ENCODE measurements at places on chromosomes 13 and 19. TPM values are rescaled to one million over a fixed set of nuclear protein-coding genes. Genes with fewer than 3 reads are reported as not detected.

The FGF14 gene
- total RNA-seq: 6.6 TPM

The CACNG6 gene
- total RNA-seq: not detected

The CYP2A6 gene
- total RNA-seq: not detected

GRCh38 chr19:8515317-8515716 lies 1.4 kb upstream of the ZNF414 start:
- H3K4me1 ChIP-seq: peaks cover 27% of the 10 kb centered on the region
- H3K4me3 ChIP-seq: no peak overlapping the region
- peaks cover 14% of the 10 kb centered on the region for H3K36me3 ChIP-seq
- no peaks in the 10 kb centered on the region for H3K27me3 ChIP-seq
- no peak overlapping the region for H3K27ac ChIP-seq

The PTGIR gene
- not detected for total RNA-seq

DNA sequence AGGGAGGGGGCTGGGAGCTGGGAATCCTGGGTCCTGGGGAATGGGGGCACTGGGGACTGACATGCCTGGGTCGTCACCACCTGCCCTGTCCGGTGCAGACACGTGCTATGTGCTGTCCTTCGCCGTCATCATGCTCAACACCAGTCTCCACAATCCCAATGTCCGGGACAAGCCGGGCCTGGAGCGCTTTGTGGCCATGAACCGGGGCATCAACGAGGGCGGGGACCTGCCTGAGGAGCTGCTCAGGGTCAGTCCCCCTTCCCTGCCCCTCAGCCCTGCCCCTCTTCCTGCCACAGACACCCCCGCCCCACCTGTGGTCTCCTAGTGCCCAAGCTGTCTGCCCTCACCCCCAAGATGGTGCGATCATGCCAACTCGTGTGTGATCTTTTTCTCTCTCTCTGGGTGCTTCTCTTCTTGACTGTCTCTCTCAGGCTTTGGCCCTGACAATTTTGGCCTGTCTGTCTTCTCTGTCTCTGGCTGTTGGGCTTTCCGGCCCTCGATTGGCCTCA lies 5.0 kb downstream of the CYTH2 start:
- no peak overlapping the region for H3K27ac ChIP-seq
- DNase-seq: no peak
- peaks cover 90% of the 10 kb centered on the region for H3K36me3 ChIP-seq
- peaks cover 24% of the 10 kb centered on the region for H3K4me1 ChIP-seq

All from stomach (tissue), 19 donors.